ENCODE measurements at places on chromosomes 7 and 10.

DNA sequence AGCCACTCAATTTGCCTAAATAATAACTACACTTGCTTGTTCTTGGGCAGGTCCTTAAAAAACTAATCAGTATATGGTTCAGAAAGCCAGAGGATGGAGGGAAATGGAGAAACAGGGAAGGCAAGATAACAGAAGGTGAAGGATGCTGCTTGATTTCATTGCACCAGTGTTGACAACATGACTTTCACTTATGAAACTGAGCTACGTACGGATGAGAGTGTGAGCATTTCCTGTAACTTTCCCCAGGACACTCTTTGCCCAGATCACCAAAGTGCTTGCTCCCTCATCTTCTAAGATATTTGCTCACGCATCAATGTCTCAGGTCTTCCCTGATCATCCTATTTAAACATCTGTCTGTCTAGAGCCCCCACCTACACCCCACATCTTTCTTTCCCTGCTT, 37.4 kb downstream of the SLC35B4 start:
- DNase-seq: no peak

- no peak for DNase-seq
Measured at GRCh38 chr7:46763344-46763743, 818.6 kb downstream of the TNS3 start.

DNA sequence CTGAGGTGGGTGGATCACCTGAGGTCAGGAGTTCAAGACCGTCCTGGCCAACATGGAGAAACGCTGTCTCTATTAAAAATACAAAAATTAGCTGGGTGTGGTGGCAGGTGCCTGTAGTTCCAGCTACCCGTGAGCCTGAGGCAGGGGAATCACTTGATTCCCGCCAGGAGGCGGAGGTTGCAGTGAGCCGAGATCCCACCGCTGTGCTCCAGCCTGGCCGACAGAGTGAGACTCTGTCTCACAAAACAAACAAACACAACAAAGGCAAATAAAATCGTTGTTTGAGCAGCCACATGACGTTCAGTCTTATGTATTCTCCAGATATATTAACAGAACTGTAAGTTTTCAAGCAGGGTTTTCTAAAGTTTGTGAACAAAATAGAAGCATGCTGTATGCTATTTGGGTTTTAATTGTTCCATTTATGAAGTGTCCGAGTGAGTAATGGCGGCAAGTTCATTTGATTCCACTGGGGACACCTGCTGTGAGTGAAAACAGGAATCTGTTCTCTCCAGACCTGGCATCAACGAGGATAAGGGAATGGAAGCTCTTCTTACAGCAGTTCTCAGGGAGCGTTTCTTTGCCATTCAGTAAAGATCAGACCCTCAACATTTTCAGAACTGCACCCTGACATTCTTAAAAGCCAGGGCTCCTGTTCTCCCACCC, 122.5 kb upstream of the PITRM1 start:
- DNase-seq: no peak

GRCh38 chr7:27180431-27181420, 4.3 kb downstream of the HOXA11 start:
- peak; percentile 0 for DNase-seq

DNA sequence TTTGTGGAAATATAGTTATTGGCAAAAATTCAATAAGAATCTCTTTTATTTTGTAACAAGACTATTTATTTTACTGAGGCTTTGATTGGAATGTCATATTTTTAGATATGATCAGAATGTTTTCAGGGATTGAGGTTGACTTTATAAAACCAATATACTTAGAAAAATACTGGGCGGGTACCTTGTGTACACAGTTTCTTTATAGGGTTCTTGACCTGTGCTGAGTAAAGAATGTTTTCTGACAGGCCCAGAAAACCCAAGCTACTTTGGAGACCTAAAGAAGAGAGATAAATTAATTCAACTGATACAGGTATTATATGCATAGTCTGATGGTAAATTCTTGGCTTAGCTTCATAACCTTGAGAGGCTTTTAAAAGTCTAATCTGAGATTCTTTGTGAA, 23.9 kb upstream of the SPAM1 start:
- no peak for DNase-seq

- no peak for DNase-seq
Measured at GRCh38 chr7:55058314-55058713, 39.5 kb downstream of the EGFR start.

GRCh38 chr10:100419911-100420449, 42.8 kb upstream of the WNT8B start:
- DNase-seq: no peak

GRCh38 chr10:112497347-112497950, 50.4 kb downstream of the VTI1A start:
- no peak for DNase-seq

DNA sequence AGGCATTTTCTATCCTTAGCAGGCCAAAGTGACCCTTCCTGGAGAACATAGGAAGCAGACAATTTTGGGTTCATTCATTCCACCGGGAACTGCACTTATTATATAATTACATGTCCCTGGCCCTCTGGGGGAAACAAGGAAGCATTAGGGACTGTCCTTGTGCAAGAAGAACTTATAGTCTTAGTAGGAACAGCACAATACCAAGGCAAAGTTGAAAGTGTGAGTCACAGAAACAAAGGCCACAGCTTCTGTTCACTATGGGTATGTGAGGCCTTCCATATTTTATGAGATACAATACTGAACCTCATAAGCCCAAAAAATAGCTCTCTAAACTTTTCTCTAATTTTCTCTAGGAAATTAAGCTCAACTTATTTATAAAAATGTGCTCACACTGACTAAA, 18.4 kb upstream of the AKR1B10 start:
- no peak for DNase-seq

DNA sequence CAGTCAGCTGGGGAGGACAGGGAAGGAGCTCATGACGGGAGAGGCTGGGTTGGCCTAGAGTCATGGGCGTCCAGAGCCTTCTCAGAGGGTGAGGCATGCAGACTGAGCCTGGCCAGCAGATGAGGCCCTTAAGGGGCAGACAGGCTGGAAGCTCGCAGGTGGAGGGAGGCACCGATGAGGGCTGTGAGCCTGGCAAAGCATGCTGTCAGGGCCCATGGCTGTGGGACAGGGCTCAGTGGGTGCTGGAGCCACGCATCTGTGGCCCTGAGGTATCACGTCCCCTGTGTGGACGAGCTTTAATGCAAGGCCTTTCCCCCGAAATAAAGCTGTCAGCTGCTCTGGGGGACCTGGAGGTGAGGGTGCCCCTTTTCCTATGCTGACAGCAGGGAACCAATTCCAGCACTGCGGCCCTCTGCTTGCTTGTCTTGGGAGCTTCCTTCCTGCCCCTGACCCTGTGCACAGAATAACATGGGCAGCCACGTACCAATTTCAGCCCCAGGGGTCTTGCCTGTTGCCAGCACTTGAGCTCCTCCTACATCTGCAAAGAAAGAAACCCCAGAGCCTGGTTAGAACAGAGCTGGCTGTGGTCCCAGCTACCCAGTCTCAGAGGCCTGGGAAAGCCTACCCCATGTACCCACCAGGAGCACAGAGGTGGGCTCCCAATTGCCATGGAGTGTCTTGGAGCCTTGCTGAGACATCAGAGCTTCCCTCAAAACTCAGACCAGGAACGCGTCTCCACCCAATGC, 20.6 kb downstream of the TMEM273 start:
- no peak for DNase-seq

DNA sequence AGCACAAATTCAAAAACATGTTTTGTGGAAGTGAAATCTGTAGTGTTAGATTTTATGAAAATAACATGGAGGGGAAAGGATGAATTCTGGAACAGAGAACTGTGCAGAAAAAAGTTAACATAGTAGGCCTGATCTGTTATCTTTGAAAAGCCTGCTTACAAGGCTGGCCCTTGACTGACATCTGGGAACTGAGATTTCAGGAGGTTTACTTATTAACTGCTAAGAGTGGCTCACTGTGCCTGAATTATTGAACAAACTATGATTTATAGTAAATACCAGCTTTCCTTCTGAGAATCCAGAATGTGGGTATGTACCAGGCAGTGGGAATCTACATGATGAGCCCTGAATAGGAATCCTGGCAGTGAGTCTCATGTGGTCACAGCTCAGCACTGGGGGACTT, 30.5 kb downstream of the NSUN6 start:
- DNase-seq: no peak

- DNase-seq: no peak
Measured at GRCh38 chr10:12792889-12793556, 208.5 kb downstream of the CCDC3 start.

DNA sequence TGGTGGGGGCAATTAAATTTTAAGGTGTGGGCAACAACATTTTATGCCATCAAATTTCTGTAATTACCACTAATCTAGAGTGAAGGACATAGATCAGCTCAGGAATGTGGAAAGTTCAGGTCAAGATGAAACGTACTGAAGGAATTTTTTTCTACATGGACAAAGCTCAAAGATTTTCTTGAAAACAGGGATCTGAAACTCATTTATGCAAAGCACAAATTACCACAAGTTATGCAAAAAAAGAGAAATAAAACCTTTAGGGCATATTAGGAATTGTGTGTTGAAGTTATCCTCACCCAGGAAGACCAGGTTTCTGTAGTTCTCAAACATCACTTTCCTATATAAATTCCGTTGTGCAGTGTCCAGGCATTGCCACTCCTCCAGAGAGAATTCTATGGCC, 18.9 kb downstream of the ZNF680 start:
- no peak for DNase-seq

GRCh38 chr7:124177891-124178290, 145.0 kb upstream of the TMEM229A start:
- DNase-seq: no peak

GRCh38 chr10:120098232-120098930, 205.9 kb downstream of the SEC23IP start:
- DNase-seq: no peak

DNA sequence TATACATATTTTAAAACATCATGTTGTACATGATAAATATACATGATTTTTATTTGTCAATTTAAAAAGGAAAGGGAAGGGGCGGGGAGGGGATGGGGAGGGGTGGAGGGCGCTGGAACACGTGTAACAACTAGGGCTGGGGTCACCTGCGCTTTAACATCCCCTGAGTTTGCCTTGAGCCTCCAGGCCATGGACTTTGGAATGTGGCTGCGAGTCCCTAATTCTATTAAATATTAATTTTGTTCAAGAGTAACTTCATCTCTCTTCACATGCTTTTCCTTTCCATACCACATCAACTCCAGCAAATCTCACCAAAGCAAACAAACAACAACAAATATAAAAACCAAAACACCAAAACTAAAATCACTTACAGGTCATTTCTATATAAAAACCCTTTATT, 10.6 kb downstream of the IFIT5 start:
- no peak for DNase-seq

DNA sequence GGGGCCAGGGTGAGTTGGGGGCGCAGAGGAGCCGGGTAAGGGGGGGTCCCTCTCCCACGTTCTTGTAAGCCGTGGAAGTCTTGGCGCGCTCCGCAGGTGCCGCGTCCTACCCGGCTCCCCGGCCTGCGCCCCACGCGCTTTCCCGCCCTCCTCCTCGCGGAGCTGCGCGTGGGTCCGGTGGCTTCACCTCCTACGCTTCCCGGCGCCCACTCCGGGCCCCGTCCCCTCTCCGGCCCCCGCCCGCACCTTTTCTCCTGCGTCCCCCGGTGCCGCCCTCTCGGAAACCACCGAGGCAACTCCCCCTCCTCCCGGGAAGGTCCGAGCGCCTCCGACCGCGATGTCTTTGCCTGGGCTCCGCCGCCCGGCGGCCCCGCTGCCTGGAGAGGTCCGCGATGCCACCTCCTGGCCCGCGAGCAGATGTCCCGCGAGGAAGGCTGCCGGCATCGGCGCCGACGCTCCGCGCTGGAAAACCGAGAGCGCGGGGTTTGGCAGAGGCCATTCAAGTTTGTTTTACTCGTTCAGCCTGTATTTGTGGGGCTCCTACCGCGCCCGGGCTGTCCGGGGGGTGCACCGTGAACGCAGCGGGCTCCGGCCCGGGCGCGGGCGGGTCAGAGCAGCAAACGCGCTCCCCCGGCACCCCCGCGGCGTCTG, 2.4 kb upstream of the NKX6-2 start:
- no peak for DNase-seq

DNA sequence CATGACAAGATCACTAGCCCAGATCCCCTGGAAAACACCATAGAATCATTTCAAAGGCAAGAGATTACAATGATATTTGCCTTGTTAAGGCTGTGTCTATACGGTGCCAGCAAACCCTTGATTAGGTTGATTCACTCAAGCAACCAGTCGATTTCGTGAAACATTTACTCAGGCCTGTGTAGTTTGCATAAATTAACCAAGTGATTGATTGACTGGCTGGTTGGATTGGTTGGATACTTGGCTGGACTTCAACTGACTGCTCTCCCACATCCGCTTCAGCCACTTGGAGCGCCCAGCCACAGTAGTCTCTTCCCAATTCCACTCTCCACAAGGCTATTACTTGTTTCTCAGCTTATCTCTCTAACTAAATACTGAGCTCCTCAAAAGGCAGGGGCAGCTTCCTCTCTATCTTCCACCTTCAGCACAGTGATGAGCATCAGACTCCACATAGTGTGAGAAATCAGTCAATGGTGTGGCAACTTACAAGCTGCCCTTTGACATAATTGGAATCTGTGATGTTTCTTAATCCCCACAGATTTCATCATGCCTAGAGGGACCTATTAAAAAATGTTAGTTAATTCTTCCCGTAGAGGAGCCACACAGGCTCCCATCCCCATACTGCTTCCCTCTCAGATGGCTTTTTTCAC, 217.4 kb downstream of the GRM8 start:
- no peak for DNase-seq

DNA sequence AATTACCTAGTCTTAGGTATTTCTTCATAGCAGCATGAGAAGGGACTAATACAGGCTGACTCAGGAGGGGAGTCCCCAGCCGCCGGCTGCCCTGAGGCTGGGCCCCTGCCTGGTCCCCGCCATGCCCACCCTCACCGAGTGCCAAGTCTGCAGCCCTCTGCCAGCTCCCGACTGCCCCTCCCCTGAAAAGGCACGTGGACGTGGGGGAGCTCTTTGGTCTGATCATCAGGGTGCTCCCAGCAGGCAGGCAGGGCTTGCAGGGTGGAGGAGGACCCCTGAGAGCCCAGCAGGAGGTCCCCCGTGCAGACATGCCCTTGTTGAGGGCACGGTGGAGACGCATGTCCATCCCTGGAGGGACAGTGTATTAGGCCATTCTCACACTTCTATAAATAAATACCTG, 110.9 kb downstream of the UNCX start:
- DNase-seq: no peak

- no peak for DNase-seq
Measured at GRCh38 chr10:78505657-78506056, 472.0 kb downstream of the RPS24 start.

- no peak for DNase-seq
Measured at GRCh38 chr10:61708846-61709245, 46.1 kb downstream of the CABCOCO1 start.

GRCh38 chr10:118308664-118309063, 33.5 kb downstream of the FAM204A start:
- no peak for DNase-seq

Data from activated T-helper 1 cell treated with anti-CD3 and anti-CD28 coated beads, Interleukin-2, amount 50 U/mL, for 16 hours (primary cell).